Tongue (tissue), 3 donors: ENCODE measurements at places on chromosomes 7 and 10. TPM values are rescaled to one million over a fixed set of nuclear protein-coding genes. Genes with fewer than 3 reads are reported as not detected.
A peak's percentile ranks its signal among the peaks of the same experiment; 100 is the strongest.

COX15 gene
- 45.7 TPM for total RNA-seq

PTEN gene
- 194 TPM for total RNA-seq

ASIC3 gene
- total RNA-seq, result 0.51 TPM

DNA sequence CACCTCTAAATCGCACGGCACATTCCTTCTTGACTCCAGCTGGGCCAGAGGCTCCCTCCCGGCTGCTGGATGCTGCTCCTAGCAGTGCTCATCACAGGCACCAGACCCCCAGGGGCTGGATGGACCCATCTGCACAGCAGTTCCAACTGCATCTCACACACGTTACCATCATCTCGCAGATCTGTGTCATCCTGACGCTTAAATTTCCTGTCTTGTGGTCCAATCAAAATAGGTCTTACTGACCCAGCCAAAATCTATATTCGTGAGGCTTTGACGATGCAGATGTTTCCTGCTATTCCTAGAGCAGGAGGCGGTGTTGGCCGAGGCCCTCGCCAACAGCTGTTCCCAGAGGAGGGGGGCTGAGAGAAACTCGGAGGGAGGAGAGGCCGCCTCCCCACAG, 108.0 kb downstream of the MKI67 start:
- DNase-seq, result peak; percentile 87

GRCh38 chr10:111784946-111785465, 398.6 kb downstream of the GPAM start:
- DNase-seq, result no peak
